ENCODE measurements at places on chromosomes 13 and 19.

DNA sequence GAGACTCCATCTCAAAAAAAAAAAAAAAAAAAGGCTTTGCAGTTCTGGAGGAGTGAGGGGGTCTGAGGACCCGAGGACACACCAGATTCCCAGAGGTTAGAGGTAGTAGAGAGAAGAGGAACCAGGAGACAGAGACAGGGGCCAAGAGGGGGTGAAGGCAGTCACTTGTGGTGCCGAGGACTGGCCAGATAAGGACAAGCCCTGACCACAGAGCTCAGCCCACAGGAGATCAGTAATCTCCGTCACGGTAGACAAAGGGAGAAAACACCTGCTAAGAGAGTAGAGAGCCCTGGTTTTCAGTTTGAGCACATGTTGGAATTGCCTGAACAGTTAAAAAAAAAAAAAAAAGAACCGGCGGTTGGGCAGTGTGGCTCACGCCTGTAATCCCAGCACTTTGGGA lies 1.7 kb upstream of the PRAM1 start:
- no peak for DNase-seq

DNA sequence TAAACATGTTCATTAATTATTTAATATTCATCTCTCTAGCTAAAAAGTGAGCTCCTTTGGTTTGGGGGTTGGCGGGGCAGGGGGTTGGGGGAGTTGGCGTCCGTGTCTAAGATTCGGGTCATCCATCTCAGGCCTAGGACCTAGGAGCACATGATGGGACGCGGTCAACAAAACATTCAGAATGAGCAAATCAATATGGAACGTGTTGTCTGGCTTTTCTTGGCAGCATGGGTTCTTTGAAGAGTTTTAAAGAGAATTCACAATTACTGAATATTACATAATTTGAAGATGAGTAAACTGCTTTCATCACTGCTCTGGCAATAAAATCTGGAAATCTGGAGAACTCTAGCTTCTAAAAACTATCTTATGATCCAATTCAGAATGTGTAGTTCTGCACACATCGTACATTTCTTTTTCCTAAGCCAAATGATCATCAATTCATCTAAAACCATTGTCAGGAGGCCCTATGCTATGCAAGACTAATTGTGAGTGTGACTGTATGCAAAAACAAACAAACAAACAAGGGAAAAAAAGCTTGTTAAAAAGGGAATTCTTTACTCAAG lies 5.4 kb upstream of the ARGLU1 start:
- DNase-seq, result peak; percentile 65

DNA sequence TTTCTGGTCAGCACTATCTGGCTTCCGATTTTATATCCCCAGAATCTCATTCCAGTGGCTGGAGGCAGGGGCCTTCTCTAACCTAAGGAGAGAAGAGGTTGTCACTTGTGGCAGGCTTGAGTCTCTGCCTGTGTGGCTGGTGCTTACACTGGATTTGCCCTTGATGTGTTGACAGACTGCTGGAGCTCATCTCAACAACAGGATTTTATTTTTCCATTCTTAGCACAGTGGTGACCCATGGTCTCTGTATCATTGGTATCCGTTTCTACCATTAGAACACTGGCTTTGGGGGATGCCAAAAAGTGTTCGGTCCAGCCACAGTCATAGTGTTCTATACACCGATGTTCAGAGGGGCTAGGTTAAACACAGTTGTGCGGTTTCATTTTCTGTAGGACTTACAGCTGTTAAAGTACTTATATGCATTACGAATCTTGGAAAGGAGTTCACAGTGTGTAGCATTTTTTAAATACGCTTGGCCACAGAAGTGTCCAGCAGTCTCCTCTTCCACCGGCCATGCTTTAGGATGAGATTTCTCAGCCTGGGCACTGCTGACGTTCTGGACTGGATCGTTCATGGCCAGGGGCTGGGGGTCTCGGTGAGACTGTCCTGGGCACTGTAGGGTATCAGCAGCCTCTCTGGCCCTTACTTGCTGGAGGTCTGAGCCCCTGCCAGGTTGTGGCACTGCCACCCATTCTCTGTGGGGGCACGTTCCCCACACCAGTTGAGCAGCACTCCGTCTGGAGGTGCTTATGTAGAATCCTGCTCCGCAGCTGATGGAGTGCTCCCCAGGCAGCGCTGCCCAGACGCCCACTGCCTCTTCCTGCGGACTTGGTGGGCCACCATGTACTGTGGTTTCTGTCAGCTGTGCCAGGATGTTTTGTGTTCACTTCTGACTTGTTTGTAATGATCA lies 41.4 kb upstream of the TEX29 start:
- no peak for DNase-seq

DNA sequence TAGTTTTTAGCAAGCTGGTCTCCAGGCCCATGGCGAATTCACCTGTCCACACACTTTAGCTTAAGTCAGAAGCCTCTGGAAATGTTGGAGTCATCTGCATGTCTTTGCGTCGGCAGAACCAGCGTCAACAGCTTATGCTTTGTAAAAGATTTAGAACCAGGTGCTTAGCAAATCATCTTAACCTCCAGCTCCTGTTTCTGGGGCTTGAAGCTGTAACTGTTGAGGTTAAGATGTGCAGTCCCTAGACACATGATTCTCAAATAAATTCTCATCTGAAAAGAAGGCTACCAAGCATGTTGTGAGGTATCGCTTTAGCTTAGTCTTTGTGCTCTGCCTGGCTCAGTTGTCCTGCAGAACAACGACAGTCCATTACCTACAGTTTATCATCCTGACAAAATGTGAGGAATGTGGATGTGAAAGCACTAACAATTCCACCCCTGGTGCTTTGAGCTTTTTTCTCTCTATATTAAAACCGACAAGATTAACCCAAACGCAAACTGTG lies 4.4 kb downstream of the EFNB2 start:
- DNase-seq, result no peak

DNA sequence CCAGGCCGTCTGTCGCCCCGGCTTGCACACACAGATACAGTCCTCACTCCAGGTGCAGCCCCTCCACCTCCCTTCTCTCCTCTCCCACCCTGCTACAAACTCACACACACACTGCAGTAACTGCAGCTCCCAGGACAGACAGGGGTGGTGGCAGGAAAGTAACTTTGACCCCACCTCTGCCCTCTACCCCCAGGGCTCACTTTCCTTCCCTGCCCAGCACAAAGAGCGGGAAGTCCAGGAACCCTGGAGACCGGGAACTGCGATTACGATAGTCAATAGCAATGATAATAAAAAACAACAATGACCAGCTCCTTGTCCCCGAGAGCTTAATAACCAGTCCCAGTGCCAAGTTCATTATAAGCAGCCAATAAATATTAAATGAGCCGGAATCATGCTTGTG lies at the start of gene CEACAM20:
TSS of gene CEACAM20 (minus strand) at position 140 of the 400 bp plus-strand sequence. CDS start 166 bp downstream, outside the sequence.
- DNase-seq, result no peak

DNA sequence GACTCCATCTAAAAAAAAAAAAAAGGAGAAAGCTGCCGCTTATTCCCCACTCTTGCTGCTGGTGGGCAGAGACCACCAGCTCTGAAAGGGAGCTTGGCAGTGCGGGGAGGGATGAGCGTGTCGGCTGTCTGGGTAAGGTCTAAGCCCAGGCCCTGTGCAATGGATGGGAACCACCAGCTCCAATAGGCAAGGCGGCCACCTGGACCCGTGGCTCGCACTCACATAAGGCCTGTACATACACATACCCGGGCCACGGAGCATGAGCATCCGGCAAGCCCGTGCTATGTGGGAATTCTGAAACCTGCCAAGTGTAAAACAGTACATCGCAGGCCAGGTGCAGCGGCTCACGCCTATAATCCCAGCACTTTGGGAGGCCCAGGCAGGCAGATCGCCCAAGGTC lies 56.6 kb upstream of the USE1 start:
- no peak for DNase-seq

DNA sequence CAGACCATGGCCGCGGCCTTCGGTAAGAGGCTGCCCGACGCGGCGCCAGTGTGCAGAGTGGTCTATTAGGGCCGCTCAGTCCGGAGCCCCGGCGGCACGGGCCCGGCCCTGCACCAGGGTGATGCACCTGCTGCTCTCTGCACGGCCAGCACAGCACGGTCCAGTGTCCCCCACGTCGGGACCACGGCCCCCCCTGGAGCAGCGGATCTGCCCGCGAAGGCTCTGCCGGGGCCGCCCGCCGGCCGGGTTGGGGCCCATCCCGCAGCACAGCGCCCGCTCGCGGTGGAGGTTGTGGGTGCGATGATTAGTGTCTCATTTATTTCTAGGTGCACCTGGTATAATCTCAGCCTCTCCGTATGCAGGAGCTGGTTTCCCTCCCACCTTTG lies 7.9 kb downstream of the PTBP1 start:
- DNase-seq, result no peak

- peak; percentile 35 for DNase-seq
Measured at GRCh38 chr13:91017031-91017668, 330.3 kb upstream of the MIR17HG start.

- no peak for DNase-seq
Measured at GRCh38 chr19:19606021-19606420, 12.5 kb downstream of the PBX4 start.

DNA sequence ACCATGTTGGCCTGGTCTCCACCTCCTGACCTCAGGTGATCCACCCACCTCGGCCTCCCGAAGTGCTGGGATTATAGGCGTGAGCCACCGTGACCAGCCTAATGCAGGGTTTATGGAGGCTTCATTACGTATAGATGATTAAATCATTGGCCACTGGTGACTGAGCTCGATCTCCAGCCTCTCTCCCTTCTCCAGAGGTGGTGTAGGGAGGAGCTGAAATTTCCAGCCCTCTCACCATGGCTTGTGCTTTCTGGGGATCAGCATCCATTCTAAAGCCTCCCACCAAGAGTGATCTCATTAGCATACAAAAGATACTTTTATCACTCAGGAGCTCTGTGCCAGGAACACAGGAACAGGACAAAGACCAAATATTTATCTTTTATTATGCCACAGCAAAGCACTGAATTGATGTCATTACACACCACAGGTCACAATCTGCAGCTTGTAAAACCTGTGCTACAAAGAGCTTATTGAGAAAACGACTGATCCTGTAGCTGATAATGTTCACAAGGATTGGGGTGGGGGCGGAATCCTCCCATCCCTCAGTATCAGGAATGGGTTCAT lies 32.4 kb downstream of the RHPN2 start:
- DNase-seq, result no peak

- DNase-seq, result no peak
Measured at GRCh38 chr13:29716493-29716892, 121.0 kb upstream of the SLC7A1 start.

Measured in fibroblast of skin of right biceps (primary cell).